ENCODE measurements at places on chromosomes 6 and 20.

- DNase-seq: no peak
Observed at GRCh38 chr20:41654292-41654691, 36.1 kb upstream of the CHD6 start.

DNA sequence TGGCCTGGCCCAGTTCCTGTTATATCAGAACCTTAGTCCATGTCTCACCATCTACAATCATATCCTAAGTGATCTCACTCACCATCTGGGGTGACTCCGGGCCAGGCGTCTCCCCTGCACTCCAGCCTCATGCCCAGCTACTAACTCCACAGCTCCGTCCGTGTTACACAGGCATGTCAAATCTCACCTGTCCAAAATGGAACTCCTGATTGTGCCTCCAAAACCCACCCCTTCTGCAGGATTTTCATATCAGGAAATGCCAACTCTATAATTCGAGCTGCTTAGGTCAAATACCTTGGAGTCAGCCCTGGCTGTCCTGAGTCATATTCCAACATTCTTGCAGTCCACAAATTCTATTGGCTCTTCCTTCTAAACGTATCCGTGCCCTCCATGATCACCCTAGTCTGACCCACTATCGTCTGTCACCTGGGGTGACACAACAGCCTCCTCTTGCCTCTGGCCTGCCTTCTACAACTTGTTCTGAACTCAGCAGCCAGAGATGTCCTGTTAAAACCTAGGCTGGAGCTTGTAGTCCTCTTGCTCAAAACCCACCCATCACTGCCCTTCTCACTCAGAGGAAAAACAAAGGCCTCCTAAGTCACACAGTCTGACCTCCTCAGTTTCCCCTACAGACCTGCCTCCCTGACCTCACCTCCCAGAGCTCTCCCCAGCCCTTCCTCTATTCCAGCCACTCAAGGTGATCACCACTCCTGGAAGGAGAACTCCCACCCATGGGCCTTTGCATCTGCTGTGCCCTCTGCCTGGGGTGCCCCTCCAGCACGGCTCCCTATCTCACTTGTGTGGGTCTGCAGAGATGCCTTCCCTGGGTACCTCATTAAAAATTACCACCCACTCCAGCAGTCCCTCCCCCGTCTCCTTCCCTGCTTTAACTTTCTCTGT lies 85.3 kb upstream of the SIRPA start:
- no peak for DNase-seq

DNA sequence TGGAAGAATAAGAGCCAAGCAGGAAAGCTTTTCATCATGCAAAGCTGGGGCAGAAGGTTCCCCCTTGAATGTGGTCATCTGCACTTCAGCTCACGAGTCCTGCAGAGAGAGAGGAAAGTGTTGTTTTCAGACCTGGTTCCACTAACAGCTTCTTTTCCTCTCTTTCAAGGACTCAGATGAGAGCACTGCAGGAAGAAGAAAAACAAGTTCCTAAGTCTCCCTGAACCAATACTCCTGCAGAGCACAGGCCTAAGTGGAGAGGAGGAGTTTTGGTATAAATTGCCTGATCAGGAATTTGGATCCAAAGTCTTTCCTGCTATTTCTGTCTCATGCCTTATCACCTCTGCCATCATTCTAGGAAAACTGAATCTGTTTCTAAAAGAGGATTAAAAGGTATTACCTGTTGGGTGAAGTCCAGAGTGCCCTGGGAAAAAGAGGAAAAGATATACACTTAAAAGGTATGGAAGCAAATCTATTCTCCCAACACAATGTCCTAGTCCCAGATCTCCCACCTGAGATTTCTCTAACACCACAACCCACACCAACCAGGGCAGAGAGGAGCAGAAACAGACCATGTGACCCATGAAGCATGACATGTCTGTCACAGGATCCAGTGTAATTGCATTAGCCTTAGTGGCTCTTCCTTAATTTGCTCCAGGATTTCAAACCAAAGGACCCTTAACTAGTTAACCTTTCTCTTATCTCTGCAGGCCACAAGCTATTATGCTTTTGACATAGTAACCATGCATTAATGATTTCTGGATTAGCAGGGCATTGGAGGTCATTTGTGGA lies 12.2 kb downstream of the HLA-DRB5 start:
- no peak for DNase-seq

GRCh38 chr6:13422681-13423221 lies 64.6 kb downstream of the GFOD1 start:
- no peak for DNase-seq

- DNase-seq: no peak
Observed at GRCh38 chr20:6014957-6015356, 38.9 kb downstream of the LRRN4 start.

DNA sequence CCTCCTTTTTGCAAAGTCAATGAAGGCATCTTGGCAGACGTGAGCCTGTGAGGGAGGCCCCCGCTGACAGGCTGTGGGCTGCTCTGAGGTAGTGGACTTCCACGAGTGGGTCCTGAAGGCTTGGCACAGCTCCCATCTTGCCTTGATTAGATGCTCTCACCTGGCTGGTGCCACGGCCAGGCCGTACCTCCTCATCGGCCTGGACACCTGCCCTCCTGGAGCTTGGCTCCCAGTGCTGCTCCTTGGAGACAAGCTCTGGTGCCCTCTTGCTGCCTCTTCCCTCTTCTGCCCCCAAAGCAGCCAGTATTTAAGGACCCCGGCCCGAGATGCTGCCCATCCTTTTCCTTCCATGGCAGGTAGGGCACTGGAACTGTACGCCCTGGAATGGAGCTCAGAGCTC lies 93.5 kb downstream of the ERMARD start:
- peak; percentile 40 for DNase-seq

GRCh38 chr6:41427642-41428335 lies 92.4 kb downstream of the NCR2 start:
- DNase-seq: no peak

DNA sequence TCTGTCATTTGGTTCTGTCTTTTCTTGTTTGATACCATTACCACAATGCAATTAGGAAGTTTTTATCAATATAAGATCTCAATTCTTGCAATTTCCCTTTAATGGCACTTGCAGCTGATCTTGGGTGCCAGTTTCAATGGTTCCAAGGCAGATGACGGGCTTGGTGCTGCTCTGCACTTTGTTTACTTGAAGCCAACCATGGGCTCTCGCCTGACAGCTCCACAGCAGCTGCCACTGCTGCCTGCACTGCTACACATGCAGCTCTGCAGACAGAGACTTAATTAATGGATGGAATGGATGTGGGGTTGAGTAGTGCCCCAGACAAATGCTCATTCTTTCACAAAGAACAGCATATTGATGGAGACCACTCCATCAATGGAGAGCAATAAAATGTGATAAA lies 1024.3 kb upstream of the EPHA7 start:
- DNase-seq: no peak

DNA sequence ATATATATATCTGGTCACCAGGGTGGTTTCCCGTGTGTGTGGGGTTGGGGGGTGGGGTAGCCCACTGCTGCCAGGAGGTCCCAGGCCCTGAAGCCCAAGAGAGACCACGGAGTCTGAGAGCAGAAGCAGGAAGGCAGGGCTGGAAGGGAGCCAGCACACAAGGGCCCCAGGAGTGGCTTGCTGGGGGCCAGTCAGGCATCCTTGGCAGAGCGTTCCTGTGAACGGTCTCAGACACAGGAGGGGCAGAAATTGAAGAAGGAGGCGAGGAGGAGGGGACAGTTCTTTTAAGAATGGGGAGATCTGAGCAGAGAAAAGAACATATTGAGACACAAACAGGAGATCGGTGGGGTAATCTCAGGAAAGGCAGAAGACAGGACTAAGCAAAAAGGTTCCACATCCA lies 1.9 kb upstream of the EBF4 start:
- peak; percentile 47 for DNase-seq

DNA sequence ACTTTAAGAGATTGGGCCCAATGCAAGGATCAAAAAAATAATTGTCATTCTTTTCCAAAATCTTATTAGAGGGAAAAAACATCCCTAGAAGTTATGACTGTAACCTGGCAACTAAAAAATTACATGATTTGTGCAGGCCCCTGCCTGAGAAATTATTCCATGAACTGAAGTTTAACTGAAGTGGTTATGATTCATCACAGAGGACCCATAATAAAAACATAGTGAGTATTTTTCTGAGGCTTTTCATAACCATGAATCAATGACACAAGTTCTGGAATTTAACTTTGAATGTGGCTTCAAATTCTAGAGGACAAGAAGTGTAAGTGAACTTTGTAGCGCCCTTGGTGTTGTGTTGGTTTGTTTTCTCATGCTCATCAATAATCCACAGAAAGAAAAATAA lies 31.1 kb upstream of the CARMIL1 start:
- no peak for DNase-seq

GRCh38 chr6:51474022-51474975 lies 613.1 kb downstream of the PKHD1 start:
- no peak for DNase-seq

GRCh38 chr20:58374906-58375758 lies 13.9 kb upstream of the VAPB start:
- no peak for DNase-seq

DNA sequence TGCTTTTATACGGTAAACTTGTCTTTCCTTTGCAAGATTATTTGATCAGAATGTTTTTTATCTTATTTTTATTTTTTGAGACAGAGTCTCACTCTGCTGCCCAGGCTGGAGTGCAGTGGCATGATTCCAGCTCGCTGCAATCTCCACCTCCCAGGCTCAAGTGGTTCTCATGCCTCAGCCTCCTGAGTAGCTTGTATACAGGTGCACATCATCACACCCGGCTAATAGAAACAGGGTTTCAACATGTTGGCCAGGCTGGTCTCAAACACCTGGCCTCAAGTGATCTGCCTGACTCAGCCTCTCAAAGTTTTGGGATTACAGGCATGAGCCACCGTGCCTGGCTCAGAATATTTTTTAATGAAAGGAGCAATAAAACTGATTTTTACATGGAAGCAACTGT lies 8.9 kb upstream of the LPIN3 start:
- no peak for DNase-seq

- no peak for DNase-seq
Observed at GRCh38 chr20:21520702-21521595, 7.1 kb upstream of the NKX2-2 start.

Measured in tibial artery (tissue), 4 donors.